DMS79 (cell line): ENCODE measurements at places on chromosomes 5 and 9.

GRCh38 chr9:95217936-95218335, 99.6 kb downstream of the FANCC start:
- no peak for DNase-seq

DNA sequence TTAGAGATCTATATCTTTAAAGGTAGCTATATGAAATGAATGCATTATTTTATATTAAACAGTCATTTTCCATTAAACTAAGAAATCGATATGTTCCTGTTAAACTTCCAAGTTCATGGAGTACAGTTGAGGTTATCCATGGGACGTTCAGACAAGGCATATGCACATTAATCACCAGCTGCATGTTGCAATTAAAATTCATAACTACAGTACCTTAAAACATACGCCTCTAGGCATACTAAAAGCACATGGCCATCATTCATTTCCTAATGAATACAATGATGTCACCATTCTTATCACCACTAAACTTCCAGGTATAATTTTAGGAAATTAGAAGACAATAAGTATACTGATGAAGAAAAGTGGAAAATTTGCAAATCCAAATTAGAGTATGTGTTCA, 174.3 kb downstream of the CDH12 start:
- no peak for DNase-seq

DNA sequence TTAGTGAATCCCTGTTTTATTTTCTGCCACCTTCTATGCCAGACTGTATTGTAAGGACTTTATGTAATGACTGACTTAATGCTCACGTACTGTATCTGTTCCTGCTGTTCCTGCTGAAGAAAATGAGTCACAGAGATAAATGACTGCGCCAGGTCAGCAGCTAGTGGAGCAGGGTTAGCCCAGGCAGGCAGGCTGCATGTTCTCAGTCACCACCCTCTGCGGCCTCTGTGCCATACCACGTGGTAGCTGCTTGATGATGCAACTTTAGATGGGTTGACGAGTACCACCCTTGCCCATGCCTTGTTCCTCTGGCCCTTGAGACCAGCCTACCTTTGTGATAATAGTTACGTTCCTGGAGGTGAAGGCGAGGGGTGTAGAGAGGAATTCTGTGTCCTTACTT, 161.9 kb downstream of the TRIO start:
- no peak for DNase-seq

DNA sequence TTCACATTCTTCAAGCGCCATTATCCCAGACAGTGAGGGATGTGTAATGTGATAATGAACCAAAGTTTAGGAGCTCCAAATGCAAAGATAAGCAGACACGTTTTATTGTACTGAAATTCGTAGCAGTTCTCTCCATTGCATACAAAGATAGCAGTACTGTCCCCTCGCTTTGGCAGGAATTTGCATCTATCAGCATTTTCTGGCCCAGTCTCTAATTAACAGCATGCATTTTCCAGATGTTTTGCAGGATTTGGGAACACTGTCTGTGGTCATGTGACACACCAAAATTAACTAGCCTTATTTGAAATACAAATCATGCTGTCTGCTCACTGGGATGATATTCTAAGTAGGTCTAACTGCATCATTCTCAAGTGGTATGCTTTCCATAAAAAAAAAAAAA, 235.9 kb upstream of the TRPM3 start:
- no peak for DNase-seq

DNA sequence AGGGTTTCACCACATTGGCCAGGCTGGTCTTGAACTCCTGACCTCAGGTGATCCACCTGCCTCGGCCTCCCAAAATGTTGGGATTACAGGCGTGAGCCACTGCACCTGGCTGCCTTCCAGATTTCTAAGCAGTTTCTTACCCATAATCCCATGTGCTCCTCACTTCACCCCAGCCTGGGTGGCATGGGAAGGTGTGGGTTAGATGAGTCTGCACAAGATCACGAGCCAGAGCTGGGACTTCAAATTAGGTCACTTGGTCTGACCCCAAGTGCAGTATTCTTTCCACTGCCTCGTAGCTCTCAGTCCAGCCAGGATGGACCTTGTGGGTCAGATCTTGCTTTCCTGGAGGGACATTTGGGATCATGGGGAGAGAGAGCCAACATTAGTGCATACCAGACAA, 37.5 kb upstream of the STRBP start:
- no peak for DNase-seq

GRCh38 chr5:123156577-123157296, 67.7 kb downstream of the PRDM6 start:
- DNase-seq = no peak

DNA sequence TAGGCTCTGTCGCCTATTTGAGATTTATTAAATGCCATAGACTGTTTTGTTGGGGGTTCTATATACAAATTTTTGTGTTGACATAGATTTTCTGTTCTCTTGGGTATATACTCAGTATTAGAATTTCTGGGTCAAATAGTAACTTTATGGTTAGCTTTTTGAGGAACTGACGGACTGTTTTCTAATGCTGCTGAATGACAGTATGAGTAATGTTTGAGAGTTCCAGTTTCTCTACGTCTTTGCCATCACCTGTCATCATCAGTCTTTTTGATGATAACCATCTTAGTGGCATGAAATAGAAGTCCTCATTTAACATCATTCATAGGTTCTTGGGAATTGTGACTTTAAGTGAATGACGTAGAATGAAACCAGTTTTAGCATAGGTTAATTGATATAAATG, 60.1 kb downstream of the CCDC171 start:
- DNase-seq = no peak

- DNase-seq = no peak
Measured at GRCh38 chr5:5017827-5018577, 122.1 kb upstream of the ADAMTS16 start.

DNA sequence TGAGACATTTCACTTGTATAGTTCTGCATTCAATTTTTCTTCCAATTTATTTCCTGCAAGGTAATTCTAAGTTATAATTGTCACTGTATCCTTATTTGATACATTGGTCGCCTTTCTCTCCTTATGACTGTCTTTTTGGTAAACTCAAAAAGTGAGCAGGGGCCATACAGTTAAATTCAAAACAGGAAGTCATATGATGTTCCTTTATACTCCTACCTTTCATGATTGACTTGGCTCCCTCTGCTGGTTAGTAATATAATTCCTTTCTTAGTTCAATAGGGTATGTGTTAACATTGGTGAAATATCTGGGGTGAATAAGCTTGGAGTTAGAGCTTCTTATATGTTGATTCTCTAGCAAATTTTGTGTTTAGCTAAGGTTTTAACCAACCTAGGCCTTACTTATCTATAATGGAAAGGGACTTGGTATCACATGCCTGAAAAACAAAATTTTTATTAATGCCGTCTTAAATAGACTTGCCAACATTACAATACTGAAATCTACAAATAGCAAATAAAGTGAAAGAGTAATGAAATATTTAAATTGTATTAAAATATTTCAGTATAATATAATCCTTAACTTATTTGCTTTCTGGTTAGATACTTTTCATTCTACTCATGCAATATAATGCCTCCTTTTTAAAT, 6.0 kb upstream of the NIPBL start:
- peak; percentile 48 for DNase-seq

GRCh38 chr5:134736173-134736812, 2.1 kb upstream of the CAMLG start:
- no peak for DNase-seq

DNA sequence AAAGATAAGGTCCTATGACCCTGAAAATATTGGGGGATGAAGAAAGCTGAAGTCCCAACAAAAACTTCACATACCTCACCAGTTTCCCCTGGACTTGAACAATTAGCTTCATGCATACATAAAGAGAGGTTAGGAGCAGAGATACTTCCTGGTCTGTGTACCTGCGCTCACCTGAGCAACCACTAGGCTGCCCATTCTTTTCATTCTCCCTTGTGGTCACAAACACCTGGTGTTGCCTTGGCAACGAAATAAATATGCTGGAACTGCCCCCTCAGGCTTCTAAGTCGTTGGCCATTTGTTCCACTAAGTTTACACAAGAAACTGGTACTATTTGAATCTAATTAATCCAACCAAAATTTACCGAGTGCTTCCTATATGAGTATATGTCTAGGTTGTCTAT, 18.1 kb downstream of the OTP start:
- DNase-seq = no peak

DNA sequence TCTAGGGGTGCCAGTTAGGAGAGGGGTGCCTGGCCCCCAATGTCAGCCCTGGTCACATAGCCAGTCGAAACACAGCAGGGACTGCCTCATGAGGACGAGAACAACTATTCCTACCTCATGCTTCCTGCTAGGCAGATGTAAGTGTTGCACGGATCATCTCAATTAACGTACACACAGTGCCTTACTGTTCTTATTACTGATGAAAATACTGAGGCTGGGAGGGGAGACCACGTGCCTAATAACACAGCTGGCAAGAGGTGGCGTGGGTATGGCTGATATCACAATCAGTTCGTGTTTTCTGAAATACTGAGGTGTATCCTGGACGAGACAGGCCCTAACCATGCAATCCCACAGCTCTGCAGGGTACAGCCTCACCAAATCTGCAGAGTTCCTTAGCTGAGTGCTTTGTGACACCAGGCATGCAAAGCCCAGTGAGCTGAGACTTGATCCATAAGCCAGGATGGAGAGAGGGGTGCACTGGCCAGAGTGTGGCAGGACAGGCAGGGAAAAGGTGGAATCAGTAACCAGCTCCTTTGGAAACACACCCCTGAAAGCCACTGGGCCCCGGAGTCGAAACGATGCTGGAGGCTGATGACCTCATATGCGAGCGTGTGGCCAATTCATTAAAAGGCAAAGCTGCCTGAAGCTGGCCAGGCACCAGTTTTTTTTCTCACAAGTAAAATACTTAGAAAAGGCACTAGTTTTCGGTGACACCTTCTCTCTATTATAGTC, 63.9 kb downstream of the PRRT1B start:
- DNase-seq = no peak

- no peak for DNase-seq
Measured at GRCh38 chr9:26231391-26231790, 553.1 kb upstream of the TUSC1 start.

- DNase-seq = no peak
Measured at GRCh38 chr5:77239126-77239741, 28.8 kb downstream of the PDE8B start.

DNA sequence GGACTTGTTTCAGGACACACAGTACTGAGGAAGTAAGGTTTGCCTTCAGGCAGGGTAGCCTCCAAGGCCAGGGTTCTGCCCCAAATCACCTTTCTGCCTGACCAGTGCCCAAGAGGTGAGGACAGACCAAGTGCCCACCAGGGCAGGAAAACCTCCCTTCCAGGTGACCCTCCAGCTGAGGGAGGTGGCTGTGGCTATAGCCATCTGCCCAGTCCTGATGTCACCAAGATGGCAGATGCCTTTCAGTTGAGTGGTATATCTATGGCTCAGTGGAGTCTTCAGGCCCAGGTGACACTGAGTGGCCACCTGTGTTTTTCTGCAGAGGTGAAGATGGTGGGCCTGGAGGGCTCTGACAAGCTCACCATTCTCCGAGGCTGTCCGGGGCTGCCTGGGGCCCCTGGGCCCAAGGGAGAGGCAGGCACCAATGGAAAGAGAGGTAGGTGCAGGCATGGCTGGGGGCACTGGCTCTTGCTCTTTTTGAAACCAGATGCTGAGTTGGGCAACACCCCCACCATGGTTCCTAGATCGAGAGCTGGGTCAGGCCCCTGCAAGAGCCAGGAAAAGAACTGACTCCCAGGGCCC, 1.7 kb downstream of the FCN2 start:
- no peak for DNase-seq

- no peak for DNase-seq
Measured at GRCh38 chr5:117667105-117667504, 1092.5 kb upstream of the SEMA6A start.

- DNase-seq = no peak
Measured at GRCh38 chr5:148834689-148835088, 8.3 kb downstream of the ADRB2 start.

GRCh38 chr9:36433386-36433785, 33.3 kb upstream of the RNF38 start:
- no peak for DNase-seq

DNA sequence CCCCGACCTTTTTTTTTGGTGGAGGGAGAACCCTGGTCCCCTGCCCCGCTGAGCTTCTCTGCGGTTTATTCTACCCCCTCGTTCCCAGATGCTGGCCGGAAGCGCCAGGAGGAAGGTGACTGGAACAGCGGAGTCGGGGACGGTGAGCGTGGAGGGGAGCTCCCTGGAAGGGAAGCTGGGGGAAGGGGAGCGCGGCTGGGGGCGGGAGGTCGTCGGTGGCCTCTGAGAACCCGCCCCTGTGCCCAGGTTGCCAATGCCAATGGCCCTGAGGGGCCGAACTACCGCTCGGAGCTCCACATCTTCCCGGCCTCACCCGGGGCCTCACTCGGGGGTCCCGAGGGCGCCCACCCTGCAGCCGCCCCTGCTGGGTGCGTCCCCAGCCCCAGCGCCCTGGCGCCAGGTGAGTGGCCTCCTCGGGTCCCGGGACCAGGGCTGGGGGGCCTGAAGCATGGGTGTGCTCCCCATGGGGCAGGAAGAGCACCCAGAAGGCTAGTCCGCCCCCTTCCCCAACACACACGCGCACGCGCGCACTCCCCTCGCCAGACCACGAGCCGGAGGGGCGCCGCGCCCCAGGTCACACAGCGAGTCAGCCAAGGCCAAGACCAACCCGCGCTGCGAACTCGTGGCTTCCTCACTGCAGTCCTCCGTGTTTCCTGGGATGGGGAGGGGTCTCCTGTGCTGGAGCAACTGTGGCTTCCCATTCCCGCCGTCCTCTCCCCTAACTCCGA, 10.6 kb downstream of the MYOZ3 start:
- no peak for DNase-seq

DNA sequence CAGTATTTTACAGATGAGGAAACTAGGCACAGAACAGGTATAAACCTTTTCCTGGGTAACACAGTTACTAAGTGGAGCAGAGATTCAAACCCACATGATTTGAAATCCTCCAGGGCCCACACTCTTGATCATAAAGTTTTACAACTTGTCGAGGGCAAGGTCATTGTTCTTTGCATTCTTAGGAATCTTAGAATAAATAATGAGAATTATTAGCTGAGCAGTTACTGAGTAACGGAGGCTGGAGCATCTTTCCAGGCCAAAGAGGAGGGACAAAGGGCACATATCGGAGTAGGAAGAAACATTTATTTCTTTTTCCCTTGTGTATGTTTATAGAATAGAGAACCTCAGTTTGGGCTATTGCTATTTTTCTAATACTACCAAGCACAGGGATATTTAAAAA, 27.1 kb upstream of the F2R start:
- DNase-seq = no peak

DNA sequence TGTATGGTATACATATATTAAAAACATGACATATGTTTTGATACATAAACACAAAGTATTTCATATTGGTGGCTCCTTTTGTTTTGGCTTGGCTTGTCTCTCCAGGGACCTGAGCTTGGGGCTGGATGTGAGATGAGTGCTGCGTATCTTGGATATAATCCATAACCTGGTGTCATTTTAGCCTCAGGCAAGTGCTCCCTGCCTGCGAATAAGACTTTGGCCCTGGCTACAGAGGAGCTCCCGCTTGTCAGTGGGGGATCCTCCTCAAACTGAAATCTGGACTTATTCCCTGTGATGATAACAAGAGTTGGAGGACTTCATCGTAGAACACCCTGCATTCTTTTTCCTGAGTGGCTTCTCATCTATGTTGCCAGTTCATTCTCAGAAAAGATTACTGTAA, 341.7 kb upstream of the CLINT1 start:
- DNase-seq = no peak
